Testis (tissue), 5 donors: ENCODE measurements at places on chromosomes 13 and 19. TPM values are rescaled to one million over a fixed set of nuclear protein-coding genes. Genes with fewer than 3 reads are reported as not detected.

Gene EPN1
- total RNA-seq = 303 TPM

GRCh38 chr13:21849323-21849722 lies 178.4 kb downstream of the FGF9 start:
- no peak overlapping the region for H3K27ac ChIP-seq
- H3K36me3 ChIP-seq = no peaks in the 10 kb centered on the region
- no peaks in the 10 kb centered on the region for H3K4me1 ChIP-seq

DNA sequence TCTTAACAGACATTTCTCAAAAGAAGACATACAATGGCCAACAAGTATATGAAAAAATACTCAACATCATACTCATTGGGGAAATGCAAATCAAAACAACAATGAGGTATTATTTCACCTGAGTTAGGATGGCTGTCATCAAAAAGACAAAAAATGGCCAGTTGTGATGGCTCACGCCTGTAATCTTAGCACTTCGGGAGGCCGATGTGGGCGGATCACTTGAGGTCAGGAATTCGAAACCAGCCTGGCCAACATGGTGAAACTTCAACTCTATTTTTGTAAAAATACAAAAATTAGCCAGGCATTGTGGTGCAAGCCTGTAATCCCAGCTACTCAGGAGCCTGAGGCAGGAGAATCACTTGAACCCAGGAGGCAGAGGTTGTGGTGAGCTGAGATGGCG lies 22.0 kb downstream of the CEACAM16 start:
- H3K27me3 ChIP-seq = no peaks in the 10 kb centered on the region
- no peak for DNase-seq
- no peak overlapping the region for H3K27ac ChIP-seq
- H3K36me3 ChIP-seq = no peaks in the 10 kb centered on the region

- no peak for DNase-seq
- no peaks in the 10 kb centered on the region for H3K4me1 ChIP-seq
- no peaks in the 10 kb centered on the region for H3K27me3 ChIP-seq
- H3K27ac ChIP-seq = no peak overlapping the region
- no peak overlapping the region for H3K4me3 ChIP-seq
Measured at GRCh38 chr19:43724896-43725295, 9.0 kb downstream of the IRGC start.

- no peaks in the 10 kb centered on the region for H3K4me1 ChIP-seq
- no peak overlapping the region for H3K27ac ChIP-seq
- no peaks in the 10 kb centered on the region for H3K36me3 ChIP-seq
- no peak overlapping the region for H3K4me3 ChIP-seq
- DNase-seq = no peak
Measured at GRCh38 chr13:71964491-71965100, 97.6 kb upstream of the DACH1 start.
